ENCODE measurements at places on chromosomes 1 and 21.
A peak's percentile ranks its signal among the peaks of the same experiment; 100 is the strongest.

DNA sequence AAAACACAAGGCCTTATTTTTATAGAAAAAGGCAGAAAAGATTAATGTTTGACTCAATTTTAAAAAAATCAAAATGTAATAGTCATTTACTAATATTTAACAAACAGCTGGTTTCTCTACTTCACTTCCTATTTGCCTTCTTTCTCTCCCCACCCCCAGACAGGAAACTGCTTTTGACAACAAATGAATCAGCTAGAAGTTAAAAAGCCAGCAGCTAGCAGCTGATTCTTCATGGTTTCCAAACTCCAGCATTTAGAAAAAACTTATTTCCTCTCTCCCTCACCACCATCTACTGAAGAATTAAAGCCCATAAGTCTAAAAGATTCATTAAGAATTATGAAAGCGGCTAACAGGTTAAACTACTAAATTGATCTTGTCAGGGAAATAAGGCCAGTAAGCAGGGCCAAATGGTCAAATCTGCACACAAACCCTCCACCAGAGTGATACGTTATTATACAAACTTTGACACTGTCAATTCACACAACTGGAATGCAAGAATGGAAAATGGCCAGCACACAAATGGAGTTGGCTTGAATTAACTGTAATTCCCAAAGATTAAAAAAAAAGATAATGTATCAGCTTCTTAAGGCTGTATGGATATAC is 4.0 kb downstream of the WDR26 start:
- peak; percentile 50 for DNase-seq

DNA sequence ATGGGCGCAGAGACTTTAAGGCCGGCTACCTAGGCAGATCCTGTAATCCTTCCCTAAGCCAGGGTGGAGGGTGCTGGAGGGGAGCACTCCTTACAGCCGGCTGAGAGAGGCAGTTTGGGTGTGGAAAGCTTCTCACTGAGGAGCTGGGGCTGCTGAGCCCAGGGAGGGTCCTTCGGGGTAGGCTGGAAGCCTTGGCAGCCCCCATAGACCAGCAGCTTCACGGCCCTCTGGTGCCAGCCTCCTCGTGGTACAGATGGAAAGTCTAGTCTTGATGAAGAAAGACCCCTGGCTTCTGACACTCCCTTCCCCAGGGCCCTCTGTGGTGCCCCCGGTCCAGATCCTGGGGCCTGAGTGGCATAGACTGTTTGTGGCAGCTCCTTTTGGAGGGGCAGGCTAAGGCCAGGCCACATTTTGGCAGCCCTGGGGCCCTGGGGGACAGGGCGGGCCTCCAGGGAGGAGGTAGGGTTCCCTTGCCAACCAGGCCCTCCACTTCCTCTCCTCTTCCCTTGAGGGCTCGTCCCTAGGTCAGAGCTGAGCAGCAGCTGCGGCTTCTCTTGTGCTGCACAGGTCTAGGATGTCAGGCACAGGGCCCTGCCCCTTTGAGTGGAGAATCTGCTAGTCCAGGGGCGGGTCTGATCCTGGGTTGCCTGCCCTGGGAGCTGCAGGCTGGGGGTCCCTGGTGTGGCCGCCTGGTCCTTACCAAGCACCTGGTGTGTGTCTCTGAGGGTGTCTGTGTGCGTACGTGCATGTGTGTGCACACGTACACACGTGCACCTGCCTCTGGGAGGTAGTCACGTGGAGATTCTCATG is 4.8 kb downstream of the AMPD2 start:
- no peak for DNase-seq

- no peak for DNase-seq
These were observed 66.6 kb downstream of the MTR start for GRCh38 chr1:236861560-236862218.

DNA sequence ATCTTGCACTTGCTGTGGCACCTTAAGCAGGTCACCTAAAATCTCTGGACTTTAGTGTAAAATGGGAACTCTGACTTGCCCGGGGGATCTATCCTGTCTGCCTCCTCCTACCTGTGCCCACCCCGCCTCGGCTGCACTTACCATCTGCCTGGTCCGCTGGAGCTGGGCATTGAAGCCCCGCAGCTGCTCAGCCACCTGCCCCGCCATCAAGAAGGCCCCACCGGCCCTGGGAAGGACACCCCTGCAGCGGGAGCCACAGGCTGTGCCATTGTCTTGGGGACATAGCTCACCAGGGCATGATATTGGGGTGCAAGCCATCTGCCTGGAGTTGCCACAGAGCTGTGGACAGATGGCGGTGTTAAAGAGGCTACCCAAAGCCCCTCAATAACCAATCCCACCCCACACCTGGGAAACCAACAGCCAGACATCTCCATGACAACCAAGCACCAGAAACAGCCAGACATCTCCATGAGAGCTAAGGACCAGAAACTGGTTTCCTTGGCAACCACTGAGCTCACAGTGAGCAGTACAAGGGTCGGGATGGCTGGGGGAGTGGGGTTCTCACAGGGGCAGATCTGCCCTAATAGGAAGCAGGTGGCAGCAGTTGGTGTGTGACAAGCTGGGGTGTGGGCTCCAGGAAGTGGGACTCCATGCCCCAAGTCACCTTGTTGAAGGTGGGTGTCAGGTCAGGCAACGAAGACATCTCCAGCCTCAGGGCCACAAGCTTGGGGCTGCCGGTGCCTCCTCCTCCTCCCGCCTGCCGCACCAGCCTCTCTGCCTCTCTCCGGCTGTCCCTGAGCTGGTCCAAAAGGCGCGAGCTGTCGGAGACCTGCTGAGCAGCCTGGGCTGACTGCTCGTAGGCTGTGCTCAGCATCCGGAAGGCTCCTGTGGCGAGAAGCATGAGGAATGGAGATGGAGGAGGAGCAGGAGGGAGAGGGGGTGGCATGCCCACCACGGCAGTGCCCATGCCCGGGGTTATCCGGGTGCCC is 29.1 kb downstream of the LAMB3 start:
- no peak for DNase-seq

DNA sequence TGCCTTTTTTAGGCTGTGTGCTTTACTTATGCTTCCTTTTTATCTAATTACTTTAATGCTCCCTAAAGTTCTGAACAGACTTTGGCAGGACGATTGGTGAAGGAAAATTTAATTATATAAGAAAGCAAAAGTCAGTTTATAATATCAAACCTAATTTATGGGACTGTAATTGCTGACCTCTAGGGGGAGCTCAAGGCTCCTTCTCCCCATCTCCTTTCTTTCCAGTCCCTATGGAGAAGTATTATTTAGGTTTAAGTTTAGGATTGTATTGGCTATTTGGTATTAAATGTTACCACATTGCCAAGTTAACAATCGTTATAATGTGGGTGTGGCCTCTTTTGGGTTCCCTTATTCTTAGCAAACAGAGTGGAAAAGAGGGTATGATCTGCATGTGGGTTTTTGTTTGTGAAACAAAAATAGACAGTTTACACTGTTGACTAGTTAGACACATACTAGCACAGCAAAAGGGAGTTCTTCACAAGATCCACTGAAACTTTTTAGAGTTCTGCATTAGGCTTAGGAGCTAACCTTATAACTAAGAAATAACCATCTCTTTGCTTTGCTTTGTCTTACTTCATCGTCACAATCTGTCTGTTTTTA is 48.2 kb upstream of the TNFSF4 start:
- peak; percentile 18 for DNase-seq

GRCh38 chr1:152539901-152540300 is 25.6 kb downstream of the CRCT1 start:
- DNase-seq: no peak

GRCh38 chr1:80217377-80217986 is 1211.0 kb upstream of the ADGRL4 start:
- peak; percentile 84 for DNase-seq

- no peak for DNase-seq
These were observed 223.1 kb upstream of the TMEM51 start for GRCh38 chr1:14930247-14930965.

- DNase-seq: peak; percentile 43
These were observed at the start of gene CSMD2 for GRCh38 chr1:34164771-34165391. TSS of gene CSMD2 (minus strand) at chr1:34165230. CDS start at chr1:34165097, 133 bp downstream.

GRCh38 chr1:23732363-23733224 is 10.7 kb upstream of the ELOA start:
- no peak for DNase-seq

DNA sequence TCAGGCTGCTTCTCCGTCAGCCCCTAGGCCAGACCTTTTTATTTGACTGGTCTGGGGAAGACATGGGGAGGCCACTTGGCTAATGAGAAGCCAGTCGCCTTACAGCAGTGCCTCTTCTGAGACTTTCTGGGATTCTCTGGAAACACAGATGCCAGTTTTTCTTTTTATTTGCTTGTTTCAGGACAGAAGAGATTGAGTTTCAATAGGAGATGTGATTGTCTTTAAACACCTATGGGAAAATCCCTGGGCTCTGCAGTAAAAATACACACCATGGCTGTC is 15.4 kb upstream of the BTG2 start:
- DNase-seq: no peak

GRCh38 chr1:54335755-54336108 is 70.5 kb downstream of the SSBP3 start:
- peak; percentile 92 for DNase-seq

GRCh38 chr1:166164646-166164994 is 2.2 kb downstream of the FAM78B start:
- DNase-seq: no peak

- no peak for DNase-seq
These were observed 93.8 kb downstream of the LAMC2 start for GRCh38 chr1:183279835-183280234.

DNA sequence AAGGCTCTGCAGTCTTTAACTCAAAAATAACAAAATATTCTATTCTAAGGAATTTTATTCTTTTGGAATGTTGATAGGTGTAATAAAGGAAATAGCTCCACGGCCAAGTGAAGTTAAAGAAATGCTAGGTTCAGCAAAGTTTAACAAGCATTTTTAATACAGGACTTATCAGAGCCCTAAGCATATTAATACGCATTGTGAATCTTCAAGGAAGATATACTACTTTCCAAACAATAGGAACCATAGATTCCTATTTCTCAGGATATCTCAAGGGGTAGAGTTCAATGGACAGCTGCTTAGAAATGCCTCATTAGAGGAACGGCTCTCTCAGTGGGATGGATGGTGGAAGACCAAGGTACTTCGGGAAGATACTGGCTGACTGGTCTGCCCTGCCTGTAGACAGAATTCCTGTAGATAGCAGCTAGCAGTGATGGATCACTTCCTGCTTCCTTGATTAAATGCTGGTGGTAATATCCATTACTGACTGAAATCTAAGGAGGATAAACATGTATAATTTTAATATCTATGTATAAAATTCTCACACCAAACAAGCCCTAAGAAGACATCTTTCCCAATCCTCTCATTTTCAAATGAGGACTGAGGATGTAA is 8.1 kb upstream of the LRRC8C start:
- DNase-seq: no peak

- no peak for DNase-seq
These were observed 273.1 kb downstream of the MRPL39 start for GRCh38 chr21:25334046-25334730.

DNA sequence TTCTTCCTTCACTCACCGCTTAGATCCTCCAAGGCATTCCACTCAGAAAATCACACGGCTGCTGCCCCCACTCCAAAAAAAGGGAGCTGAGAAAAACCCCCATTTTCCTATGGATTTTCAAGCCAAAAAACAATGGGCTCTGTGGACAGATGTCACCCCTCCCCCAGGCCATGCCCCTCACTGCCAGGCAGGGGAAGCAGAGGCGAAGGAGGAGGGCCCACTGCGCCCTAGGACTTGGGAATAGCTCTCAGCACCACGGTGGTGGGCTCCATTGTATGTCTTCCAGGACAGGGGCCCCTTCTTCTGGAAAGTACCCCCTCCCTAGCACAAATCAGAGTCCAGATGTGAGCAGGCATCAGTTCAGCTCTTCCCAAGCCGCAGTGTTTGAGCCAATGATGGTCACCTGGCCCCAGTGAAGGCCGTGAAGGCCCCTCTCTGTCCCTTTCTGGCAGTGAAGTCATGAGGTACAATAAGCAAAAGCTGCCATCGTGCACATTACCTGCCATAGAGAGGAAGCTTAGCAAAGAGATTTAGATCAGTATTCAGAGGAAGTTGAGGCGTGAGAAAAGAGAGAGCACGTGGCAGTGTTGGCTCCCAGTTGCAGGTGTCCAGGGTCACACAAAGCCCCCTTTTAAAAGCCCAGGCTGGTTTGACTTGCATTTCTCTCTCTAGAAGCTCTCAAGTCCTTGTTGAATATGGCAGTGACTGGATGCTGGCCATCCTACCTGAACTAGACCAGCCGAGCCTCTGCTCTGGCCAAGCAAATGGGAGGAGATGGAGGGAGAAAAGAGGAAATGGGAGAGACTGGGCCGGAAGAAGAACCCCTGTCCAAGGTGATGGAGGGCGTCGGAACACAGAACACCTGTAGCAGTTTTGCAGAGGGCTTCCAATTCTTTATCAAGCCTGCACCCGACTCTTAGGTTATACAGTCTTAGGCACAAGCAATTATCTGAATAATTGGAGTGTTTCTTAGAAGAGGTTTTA is 149.0 kb downstream of the TOMM20 start:
- DNase-seq: no peak

- DNase-seq: no peak
These were observed 136.1 kb upstream of the HOOK1 start for GRCh38 chr1:59678493-59679228.

GRCh38 chr1:201181323-201181722 is 9.3 kb upstream of the IGFN1 start:
- no peak for DNase-seq

- no peak for DNase-seq
These were observed 467 bp upstream of the CC2D1B start for GRCh38 chr1:52366517-52366827.

DNA sequence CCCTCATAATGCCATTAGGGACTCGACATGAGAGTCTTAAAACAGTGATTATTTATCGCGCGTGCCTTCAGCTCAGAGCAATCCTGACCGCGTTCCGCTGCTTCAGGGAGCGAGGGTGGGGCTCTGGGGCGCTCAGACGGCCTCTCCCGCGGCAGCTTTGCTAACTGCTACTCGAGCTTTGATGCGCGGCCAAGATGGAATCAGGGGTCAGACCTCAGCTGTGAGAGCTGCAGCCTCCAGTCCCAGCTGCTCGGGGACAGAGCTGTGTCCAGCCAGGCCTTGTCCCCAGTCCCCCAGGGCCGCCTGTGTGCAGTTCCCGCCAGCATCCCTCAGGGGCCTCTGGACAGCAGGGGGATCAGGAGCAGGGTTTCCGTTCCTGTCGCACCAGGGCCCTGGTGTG is 104.6 kb upstream of the TTC34 start:
- DNase-seq: peak; percentile 11

DNA sequence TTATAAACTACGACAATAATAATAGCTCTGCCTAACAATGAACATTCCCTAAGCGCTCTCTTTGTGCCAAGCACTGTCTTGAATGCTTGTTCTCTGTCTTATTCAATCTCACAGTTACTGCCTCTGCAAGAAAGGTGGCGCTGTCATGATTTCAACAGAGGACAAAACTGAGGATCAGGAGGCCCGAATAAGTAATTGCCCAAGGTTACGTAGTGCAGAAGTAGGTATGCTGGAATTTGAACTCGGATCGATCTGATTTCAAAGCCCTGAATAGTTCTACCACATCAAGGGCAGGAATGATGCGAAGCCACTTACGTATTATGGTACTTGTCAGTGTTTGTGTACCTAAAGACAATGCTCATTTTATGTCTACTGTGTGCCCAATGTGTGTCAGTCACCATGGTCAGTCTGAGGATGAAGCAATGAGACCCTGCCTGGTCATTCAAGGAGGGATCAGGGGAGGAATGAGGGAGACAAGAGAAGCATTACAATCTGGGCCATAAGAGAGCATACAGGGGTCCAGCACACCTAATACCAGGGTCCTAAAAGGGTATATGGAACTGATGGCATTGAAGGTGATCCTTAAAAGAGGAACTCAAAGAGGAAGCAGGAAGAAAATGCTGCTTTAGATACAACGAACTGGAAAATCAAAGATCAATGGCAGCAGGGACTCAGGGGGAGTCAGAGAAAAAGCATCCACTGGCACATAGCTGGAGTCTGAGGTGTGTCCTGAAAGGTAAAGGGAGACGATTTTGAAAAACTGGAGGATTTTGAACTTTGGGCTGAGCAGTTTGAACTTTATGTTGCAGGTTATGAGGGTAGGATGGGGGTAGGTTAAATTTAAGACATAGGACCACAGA is 389.2 kb downstream of the PLPP3 start:
- DNase-seq: no peak

All from muscle of back (tissue), 13 donors.